ENCODE measurements at places on chromosomes 13 and 19.

DNA sequence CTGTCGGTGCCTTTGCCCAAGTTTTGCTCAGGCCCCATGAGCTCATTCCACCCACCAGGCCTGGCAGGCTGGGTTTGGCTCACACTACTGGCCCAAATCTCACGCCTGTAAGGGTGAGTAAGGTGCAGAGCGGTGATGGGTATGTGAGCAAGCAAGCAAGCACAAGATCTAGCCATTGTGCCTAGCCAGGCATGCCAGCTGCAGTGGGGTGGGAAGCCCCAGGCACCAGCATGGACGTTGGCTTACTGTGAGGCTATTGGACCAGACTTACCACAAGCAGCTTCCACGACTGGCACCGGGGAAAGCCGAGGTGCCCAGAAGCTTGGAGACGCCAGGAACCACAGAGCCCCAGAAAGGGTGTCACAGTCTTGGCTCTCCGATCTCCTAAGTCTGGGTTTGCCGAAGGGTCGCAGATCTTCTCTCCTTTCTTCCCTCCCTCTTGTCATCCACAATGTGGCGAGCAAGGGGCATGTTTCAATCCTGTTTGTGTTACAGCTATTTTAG is 2659.4 kb upstream of the PCDH20 start:
- no peak for DNase-seq

DNA sequence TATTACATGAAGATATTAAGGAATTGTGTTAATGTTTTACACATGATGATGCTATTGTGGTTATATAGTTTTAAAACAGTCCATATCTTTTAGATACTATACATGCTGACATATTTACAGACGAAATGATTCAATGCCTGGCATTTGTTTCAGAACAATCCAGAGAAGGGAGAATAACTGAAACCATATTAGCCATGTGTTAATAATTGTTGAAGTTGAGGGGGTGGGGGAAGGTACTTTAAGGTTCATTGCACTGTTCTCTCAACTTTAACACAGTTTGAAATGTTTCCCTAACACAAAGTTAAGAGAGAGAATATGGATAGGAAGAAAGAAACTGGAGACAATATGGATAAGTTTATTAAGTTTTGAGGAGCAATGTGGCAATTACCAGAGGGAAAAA is 5.8 kb downstream of the CRYL1 start:
- no peak for DNase-seq

DNA sequence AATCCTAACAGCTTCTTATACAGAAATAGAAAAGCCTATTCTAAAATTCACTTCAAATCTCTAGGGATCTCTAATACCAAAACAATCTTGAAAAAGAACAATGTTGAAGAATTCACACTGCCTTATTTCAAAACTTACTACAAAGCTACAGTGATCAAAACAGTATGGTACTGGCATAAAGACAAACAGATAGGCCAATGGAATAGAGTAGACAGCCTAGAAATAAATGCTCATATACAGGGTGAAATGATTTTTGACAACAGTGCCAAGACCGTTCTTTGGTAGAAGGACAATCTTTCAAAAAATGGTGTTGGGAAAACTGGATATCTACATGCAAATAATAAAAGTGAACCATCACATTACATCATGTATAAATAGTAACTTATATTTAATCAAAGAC is 11.8 kb upstream of the ZNF563 start:
- DNase-seq, result no peak

DNA sequence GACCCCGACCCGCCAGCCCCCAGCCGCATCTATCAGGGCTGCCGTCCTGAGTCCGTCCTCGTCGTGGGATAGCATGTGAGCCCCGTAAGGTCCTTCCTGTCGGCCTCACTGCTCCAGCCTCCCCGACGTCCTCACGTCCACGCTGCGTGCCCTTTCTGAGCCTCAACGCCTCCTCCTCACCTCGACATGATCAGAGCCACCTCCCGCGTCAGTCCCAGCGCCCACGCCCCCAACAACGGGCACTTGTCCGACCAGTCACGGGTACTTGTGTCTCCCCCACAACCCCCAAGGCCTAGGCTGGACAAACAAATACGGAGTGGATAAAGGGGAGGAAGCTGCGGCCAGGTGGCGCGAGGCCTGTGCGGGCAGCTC is 665 bp downstream of the ZNF497 start:
- DNase-seq, result peak; percentile 56

- DNase-seq, result no peak
Observed at GRCh38 chr19:35715355-35715809, 2.4 kb upstream of the KMT2B start.

DNA sequence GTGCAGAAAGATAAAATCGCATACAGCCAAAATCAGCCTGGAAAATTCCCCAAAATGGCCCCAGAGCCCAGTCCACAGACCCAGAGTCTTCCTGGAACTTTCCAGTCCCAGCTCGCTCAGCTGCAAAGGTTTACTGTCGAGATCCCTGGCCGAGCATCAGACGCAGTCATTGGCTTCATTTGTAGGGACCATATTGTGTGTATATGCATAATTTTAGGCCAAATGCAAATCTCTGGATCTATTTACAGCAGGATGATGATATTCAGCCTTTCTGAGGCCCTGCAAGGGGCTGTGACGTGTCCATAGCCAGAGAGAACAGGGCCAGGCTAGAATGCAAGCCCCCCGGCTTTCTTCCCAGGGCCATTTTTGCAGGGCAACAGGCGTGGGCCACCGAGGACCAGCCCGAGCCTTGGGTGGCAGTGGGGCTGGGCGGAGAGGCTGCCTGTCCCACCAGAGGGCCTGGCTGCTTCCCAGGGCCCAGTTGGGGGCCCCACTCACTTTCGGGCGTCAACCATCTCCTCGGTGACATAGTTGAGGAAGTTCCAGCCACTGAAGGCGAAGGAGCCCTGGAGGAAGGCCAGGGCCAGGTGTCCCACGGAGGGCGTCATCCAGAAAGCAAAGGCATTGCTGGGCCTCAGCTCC is 13.7 kb downstream of the SLC7A10 start:
- DNase-seq, result no peak

DNA sequence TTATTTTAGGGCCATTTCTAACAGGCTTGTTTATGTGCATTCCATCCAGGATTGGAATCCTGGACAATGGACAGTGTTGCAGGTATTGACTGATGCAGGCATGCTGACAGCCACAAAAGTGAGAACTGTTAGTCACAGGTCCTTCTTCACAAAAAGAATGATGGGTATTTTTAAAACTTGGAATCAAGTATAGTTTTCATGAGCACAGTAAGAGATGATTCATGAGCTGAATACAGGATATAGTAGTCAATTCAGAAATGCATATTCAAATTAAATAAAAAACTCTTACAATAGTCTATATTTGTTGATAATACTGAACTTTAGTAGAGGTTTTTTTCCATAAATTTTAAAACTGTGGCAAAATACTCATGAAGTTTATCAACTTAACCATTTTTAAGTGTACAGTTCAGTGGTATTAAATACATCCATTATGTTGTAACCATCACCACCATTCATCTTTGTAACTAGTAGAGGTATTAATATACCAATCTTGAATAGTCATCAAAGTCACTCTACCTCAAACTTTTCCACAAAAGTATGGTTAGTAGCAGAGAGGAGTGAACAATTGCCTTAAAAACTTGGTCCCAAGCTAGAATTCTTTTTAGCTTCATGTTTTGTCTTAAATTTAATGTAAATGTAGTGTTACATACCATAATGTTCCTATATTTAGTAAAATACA is 79.5 kb downstream of the KCNRG start:
- peak; percentile 30 for DNase-seq

DNA sequence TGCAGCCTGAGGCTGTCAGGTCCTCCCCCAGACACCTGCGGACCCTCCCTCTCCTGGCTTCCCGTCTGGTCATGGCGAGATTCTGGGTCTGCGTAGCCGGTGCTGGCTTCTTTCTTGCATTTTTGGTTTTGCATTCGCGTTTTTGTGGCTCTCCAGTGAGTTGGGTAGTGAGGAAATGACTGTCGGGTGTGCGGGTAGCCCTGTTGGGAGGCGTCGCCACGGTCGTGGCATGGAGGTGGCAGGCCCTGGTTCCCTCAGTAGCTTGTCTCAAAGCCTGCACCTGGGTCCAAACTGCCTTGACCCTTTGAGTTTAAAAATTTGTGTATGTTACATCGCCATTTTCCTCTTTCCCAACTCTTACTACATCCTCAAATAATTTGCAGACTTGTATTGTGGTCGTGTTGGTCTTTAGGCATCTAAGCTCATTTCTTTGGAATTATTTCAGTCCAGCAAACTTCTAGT is 344 bp downstream of the NHLRC3 start:
- peak; percentile 30 for DNase-seq

DNA sequence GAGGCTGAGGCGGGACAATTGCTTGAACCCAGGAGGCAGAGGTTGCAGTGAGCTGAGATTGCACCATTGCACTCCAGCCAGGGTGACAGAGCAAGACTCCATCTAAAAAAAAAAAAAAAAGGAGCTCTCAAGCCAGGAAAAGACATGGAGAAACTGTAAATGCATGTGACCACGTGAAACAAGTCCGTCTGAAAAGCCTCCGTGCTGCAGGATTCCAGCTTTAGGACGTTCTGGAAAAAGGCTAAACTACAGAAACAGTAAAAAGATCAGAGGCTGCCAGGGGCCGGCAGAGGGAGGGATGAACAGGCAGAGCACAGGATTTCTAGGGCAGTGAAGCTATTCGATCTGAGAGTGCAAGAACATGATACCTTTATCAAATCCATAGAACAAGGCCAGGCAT is 40.7 kb upstream of the NDUFS7 start:
- no peak for DNase-seq

DNA sequence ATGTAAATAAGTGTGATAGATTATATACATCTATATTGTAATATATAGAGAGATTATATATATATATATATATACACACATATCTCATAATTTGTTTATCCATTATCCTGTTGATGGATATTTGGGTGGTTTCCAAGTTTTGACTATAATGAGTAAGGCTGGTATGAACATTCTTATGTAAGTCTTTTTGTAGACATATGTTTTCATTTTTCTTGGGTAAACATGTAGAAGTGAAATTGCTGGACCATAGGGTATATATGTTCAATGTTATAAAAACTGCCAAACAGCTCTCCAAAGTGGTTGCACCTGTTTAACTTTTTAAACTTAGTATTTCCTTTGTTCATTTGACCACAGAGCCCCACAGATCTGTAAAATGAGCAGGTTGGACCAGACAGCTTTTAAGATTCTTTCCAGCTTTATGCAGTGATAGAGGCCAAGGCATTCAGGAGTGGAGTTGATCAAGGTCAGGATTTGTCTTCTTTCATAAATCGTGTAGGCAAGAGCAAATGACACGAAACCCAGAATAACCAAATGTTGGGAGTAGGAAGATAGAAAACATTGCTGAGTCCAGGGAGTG is 21.7 kb upstream of the KATNAL1 start:
- peak; percentile 42 for DNase-seq

GRCh38 chr13:24407844-24408243 is 98.5 kb downstream of the C1QTNF9 start:
- no peak for DNase-seq

- DNase-seq, result peak; percentile 3
Observed at GRCh38 chr13:45092663-45093062, 27.6 kb upstream of the GTF2F2 start.

GRCh38 chr19:14222886-14223285 is 16.9 kb upstream of the ADGRL1 start:
- no peak for DNase-seq

- DNase-seq, result no peak
Observed at GRCh38 chr19:3179739-3180293, 1.2 kb downstream of the S1PR4 start.

- DNase-seq, result no peak
Observed at GRCh38 chr19:5392486-5392885, 51.9 kb upstream of the PTPRS start.

DNA sequence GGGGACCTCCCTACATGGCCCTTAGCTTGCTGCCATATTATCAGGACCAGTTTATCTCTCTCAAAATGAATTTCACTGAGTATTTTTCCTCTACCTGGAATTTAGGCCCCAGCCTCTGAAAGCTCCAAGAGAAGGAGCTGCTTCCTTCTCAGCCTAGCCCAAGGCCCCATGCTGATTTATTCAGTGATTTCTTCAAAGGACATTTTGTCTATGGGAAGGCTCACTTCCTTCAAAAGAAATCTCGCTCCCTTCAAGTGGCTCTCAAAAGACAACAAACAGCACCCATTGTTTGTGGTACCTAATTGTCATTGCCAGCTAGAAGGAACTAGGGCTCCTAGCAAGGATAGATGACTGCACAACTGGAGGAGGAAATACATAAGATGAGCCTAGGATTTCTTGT is 172.4 kb downstream of the SLC7A1 start:
- DNase-seq, result no peak

DNA sequence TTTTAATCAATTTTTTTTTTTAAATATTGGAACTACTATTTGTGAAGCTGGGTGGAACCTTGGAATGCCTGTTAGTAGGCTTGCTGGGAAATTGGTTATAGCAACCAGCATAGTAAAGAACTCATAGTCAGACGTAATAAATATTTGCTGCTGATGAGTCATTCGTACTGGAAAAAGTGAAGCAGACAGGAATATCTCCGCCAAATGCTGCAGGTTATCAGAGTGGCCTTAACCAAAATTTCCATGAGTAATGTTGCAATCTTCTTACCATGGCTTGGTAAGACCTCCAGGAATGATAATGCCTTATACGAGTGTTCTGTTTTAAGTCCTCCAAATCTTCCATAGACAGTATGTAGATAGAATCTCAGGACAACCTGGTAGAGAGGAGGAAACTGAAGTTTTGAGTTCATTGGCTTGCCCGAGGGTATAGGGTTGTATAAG is 34.2 kb downstream of the MBNL2 start:
- peak; percentile 93 for DNase-seq

- DNase-seq, result peak; percentile 42
Observed at GRCh38 chr19:31676271-31677004, 327.2 kb upstream of the TSHZ3 start.

DNA sequence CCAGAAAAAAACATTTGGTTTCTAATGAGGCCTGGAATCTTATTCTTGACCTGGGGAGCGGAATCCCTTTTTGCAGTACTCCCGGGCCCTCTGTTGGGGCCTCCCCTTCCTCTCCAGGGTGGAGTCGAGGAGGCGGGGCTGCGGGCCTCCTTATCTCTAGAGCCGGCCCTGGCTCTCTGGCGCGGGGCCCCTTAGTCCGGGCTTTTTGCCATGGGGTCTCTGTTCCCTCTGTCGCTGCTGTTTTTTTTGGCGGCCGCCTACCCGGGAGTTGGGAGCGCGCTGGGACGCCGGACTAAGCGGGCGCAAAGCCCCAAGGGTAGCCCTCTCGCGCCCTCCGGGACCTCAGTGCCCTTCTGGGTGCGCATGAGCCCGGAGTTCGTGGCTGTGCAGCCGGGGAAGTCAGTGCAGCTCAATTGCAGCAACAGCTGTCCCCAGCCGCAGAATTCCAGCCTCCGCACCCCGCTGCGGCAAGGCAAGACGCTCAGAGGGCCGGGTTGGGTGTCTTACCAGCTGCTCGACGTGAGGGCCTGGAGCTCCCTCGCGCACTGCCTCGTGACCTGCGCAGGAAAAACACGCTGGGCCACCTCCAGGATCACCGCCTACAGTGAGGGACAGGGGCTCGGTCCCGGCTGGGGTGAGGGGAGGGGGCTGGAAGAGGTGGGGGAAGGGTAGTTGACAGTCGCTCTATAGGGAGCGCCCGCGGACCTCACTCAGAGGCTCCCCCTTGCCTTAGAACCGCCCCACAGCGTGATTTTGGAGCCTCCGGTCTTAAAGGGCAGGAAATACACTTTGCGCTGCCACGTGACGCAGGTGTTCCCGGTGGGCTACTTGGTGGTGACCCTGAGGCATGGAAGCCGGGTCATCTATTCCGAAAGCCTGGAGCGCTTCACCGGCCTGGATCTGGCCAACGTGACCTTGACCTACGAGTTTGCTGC is at the start of gene ICAM4:
Gene ICAM4 (plus strand): TSS at position 153 of the 935 bp plus-strand sequence. CDS start 58 bp downstream, at position 211.
- DNase-seq, result no peak

GRCh38 chr19:49741210-49741844 is 21.8 kb downstream of the TSKS start:
- DNase-seq, result no peak

Data from fibroblast of skin of back (primary cell).